ENCODE measurements at places on chromosomes 1 and 21.

- no peak for DNase-seq
Observed at GRCh38 chr1:117014209-117014608, 12.6 kb downstream of the CD101 start.

DNA sequence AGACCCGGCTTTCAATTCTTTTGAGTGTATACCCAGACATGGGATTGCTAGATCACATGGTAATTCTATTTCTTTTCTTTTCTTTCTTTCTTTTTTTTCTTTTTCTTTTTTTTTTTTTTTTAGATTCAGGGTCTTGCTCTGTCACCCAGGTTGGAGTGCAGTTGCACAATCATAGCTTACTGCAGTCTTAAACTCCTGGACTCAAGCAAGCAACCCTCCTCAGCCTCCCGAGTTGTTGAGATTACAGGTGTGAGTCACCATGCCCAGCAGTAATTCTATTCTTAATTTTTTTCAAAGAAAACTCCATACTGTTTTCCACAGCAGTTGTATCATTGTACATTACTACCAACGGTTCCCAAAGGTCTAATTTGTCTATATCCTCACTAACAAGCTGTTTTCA, 13.5 kb upstream of the RNF186 start:
- DNase-seq = no peak

DNA sequence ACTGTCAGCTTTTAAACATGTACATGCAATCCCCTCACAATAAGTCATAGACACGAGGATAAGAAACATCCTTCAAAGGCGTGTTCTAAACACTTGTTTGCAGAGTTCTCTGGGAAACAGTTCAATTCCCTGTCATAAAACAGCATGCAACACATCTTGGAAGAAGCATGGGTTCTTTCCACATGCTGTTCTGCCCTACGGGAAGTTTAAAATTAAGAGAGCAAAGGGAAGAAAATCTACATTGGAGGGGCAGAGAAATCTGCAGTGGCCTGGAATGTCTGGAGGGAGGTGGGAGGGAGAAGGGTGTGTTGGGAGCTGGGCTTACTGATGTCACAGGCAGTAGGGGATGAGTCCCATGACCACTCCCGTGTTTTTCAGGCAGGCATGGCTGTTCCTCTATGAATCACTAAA, 98.3 kb upstream of the SLC2A1 start:
- DNase-seq = no peak

- DNase-seq = peak; percentile 6
Observed at GRCh38 chr1:29237129-29237821, 953 bp downstream of the PTPRU start.

- DNase-seq = no peak
Observed at GRCh38 chr1:236951672-236952071, 52.6 kb downstream of the MT1HL1 start.

GRCh38 chr1:56448529-56449300, 130.6 kb downstream of the PLPP3 start:
- no peak for DNase-seq

DNA sequence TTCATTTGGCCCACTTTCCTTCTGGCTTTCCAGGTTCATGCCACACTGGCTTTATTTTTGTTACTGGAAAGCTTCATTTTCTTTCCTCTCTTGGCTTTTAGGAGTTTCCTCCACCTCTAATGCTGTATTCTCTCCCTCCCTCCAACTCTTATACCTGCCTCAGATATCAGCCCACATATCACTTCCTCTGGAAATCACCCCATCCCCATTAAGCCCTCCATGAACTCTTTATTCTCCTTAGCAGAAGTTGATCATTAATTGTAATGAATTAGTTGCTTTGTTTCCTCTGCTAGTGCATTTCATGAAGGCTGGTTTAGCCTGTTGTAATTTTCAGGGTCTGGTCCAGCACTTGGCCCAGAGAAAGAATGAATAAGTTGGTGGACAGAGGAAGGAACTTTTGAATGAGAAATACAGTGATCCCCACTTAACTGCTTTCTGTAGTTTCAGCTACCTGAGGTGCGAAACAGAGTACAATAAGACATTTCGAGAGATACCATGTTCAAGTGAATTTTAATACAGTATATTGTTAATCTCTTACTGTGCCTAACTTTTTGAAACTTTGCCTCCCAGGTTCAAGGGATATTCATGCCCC, 1.7 kb downstream of the SOAT1 start:
- DNase-seq = peak; percentile 17

GRCh38 chr1:169601096-169601881, 15.0 kb upstream of the F5 start:
- DNase-seq = peak; percentile 32

DNA sequence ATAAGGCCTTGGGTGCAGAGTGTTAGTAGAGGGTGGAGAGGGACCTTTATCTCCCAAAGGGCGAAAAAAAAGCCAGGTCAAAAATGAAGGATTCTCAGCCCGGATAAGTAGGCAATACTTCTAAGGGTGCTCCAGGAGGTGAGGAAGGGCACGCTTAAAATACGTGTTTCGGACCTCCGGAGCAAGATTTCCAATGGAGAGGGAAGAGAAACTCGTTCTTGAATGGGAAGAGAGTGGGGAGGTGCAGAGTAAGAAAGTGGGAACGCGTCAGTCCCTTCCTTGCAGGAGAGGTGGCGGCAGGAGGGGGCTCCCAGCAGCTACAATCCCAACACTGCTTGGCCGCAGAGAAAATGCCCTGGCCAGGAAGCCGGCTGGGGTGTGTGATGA, 581 bp downstream of the EFCAB14 start:
- DNase-seq = no peak

GRCh38 chr1:107863342-107863741, 101.6 kb downstream of the VAV3 start:
- no peak for DNase-seq

GRCh38 chr1:44714944-44715571, 15.9 kb downstream of the RNU5D-1 start:
- DNase-seq = peak; percentile 70

GRCh38 chr1:59025201-59025600, 241.4 kb upstream of the JUN start:
- DNase-seq = no peak

GRCh38 chr1:216005916-216006315, 417.3 kb downstream of the USH2A start:
- peak; percentile 64 for DNase-seq

DNA sequence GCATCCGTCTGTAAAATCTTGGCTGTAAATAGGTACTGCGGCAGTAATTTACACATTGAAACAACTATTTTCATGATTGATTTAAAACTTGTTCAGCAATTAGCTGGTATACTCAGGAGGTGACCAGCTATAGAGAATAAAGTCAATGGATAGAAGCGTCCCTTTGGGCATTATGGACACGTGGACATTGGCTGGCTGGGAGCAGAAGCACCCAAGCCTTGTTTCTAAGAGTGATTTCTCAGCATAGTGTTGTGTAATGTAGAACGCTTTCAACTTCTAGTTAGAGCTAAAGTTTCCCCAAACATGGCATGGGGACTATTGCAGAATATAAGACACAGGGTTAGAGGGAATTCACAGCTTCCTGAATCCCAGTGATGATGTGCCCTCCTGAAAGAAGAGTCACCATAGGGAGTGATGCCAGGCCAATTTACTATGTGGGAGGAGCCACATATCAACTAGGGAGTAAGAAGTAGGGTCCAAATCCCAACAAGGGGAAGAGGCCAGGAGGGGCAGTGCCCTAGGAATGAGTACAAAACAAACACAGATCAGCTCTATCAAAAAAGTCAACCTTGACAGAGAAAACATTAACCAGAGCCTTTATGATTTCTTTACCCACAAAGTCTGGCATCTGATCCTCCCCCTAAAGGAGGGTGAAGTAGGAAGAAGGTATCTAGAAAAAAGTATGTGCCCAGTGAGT, 92.7 kb downstream of the SUSD4 start:
- DNase-seq = no peak

GRCh38 chr1:11771481-11772043, 9.6 kb downstream of the C1orf167 start:
- no peak for DNase-seq

- DNase-seq = no peak
Observed at GRCh38 chr1:1004780-1005697, 5.1 kb upstream of the HES4 start.

- DNase-seq = no peak
Observed at GRCh38 chr21:15007716-15008296, 57.0 kb downstream of the NRIP1 start.

DNA sequence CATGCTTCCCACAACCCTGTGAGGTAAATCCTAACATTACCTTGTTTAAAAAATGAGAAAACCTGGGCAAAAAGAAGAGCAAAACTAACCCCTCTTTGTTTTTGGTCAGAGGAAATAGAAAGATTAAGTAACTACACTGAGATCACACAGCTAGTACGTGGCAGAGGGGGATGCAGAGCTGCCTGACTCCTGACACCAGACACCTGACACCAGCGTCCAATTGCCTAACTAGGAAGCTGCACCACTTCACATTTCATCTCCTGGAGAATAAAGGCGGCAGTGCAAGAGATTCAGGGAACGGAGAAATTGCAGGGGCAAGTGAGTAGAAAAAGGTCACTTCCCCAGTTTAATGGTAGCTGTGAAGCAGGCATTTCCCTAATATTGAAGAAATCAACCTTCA, 229.3 kb upstream of the PTBP2 start:
- DNase-seq = no peak

DNA sequence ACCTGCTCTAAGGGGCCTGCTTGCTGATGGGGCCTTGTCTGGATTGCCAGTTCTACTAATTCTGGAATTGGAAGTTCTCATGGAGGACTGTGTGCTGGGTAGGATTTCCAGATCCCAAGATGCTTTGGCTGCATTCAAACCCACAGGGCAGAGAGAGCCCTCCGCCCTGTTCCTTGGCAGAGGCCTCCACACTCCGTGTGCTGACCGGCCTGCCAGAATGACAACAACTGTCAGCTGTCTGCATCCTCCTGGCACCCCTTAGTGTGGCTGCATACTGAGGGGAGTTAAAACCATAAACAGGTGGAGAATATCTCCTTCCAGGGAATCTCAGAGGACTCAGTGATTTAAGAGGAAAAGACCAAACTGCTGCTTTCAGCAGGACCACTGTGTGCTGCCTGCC, 60.7 kb downstream of the ADARB1 start:
- DNase-seq = no peak

GRCh38 chr1:78038491-78038939, 7.3 kb upstream of the GIPC2 start:
- DNase-seq = no peak

GRCh38 chr1:245054507-245055270, 100.1 kb upstream of the KIF26B start:
- DNase-seq = no peak

DNA sequence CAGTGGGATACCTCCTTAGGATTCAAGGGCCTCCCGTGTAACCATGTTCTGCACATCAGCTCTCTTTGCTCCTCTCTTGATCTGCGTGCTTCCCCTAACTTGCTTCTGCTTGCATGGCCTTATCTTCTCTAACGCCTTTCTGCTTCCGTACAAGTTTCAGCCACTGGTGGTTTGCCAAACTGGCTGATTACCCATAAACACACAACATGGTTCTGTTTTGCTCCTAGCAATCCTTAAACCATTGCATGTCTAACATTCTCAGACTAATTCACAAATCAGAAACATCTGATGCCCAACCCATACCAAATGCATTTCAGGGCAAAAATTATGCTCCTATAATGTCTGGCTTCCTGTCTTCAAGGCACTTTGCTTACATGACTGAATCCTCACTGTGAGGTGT, 166.4 kb downstream of the PBX1 start:
- no peak for DNase-seq

- no peak for DNase-seq
Observed at GRCh38 chr1:153816283-153816889, 41.2 kb downstream of the SLC27A3 start.

GRCh38 chr1:203322500-203323179, 17.3 kb downstream of the BTG2 start:
- DNase-seq = no peak

- DNase-seq = peak; percentile 25
Observed at GRCh38 chr1:92968138-92969032, 7.1 kb upstream of the DIPK1A start.
